Activated T-cell treated with anti-CD3 and anti-CD28 coated beads for 1 hour (primary cell): ENCODE measurements at places on chromosomes 12 and 14.

- no peak for DNase-seq
Observed at GRCh38 chr12:46456356-46457334, 84.1 kb upstream of the SLC38A2 start.

DNA sequence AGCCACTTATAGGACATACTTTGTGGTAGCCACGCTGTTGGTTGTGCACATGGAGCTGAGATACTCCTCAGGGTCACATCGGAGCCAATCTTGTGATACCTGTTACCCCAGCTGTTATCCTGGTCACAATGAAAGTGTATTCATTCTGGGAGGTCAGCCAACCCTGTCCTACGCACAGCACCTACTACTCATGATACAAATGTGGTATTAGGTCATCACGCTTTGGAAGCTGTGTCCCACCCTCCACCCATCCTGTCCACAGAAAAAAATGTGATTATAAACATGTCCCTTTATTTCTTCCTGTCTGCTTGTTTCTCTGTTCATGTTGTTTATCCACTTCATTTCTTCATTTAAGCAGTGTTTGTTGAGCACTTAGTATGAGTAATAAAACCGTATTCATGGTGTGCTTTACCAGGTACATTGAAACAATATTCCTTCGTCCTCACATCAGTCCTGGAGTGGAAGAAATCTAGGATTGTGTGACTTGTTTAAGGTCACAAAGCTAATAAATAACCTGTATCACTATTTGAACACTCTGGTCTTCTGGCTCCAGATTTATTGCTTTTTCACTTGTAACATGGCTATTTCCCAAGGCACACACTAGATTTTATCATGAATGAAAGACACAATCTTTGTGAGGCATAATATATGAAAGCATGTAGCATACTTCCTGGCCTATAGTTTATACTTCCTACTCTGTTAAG lies 73.1 kb downstream of the DERA start:
- no peak for DNase-seq

- no peak for DNase-seq
Observed at GRCh38 chr12:64186789-64187188, 35.3 kb downstream of the KICS2 start.

DNA sequence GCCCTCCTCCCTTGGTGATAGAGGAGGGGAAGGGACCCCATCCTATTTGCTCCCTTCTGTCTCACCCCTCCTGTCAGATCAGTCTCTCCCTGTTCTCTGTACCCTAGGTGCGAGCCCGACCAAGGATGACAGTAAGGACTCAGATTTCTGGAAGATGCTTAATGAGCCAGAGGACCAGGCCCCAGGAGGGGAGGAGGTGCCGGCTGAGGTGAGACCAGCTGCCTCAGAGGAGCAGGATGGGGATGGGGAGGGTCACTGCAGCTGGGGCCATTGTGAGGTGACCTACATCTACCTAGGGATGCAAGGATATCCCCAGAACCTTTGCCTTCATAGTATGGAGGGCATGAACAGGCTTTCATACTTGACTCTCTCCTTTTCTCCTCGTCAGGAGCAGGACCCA lies 22.2 kb downstream of the AGAP2 start:
- no peak for DNase-seq

DNA sequence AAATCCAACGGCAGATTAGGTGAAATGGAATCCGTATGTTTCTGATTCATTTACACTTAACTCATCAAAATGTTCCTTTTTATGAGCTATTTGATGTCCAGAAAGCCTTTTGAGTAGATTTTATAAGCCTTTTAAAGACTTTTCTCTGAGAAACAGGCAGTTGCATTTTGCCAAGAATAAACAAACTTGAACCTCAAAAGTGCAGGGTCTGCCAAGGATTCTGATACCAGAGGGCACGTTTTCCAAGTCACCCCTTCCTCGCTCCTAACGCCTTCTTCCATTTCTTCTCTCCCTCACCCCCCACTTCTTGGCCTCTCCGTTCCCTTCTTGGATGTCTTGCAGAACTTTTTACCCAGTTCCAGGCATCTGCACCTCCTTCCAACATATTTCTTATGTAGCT lies 200.6 kb upstream of the TBX3 start:
- no peak for DNase-seq

DNA sequence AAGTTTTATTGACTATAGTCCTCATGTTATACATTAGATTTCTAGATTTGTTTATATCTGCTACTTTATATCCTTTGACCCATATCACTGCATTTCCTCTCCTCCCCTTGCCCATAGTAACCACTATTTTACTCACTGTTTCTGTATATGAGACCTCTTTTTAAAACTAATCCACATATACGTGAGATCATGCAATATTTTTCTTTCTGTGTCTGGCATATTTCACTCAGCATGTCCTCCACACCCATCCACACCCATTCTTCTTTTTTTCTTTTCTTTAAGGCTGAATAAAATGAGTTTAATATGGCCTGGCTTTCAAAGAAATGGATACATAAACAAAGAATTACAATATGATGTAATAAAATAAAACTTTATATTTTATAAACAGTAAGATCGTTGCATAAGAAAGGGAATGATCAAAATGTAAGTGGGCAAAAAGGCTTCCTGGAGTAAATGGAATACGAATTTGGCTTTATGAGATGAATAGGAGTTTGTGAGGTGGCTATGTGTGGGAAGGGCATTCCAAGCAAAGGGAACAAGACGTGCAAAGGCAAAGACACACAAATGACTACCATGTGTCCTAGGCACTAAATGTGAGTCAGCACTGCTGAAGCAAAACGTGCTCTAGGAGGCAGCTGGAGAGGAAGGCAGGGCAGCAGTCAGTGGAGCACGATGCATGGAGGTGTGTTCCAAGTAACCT lies 53.2 kb upstream of the HIF1A start:
- no peak for DNase-seq

- DNase-seq, result no peak
Observed at GRCh38 chr12:87368259-87368658, 660.9 kb downstream of the C12orf50 start.

GRCh38 chr12:21697904-21698630 lies 40.4 kb upstream of the LDHB start:
- no peak for DNase-seq

GRCh38 chr14:31253746-31254471 lies 46.3 kb upstream of the HECTD1 start:
- DNase-seq, result no peak

DNA sequence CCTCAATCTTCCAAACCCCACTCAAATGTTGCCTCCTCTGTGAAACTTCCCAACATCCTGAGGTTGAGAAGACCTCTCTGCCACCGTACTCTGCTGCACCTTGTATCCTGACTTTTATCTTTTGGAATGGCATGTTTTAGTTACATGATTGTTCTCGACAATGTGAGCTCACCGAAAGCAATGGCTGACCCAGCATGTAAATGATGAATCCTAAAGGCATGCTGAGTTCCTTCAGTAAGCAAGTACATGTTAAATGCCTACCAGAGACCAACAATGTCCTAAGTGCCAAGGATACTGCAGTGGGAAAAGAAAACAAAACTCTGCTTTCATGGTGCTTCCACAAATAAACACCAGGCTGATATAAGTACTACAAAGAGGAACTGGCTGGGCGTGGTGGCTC lies 13.7 kb downstream of the PPP1R13B start:
- no peak for DNase-seq

DNA sequence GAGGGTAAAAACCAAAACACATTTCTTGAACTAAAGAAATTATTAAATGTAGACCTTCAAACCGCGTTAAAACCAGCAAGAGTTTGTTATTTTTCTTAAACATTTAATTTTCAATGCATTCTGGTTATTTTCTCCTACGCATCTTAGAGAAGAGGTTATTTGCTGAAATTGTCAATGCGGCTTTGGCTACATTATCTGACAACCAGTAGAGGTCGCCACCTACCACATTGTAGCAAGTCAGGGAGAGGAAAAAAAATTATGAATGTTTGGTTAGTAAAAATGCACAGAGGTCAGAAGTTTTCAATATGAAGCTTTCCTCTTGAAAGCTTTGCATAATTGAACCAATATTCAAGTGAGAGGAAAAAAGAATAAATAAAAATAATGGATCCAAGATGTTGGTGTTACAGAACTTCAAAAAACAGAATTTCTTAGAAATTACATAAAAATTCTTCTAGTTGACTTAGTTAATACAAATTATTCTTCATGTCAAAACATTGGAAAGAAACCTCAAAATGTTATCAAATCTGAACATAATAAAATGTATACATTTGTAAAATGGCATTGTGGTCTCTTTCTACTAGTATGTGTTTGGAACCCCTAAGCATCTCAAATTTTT lies 159.4 kb upstream of the TMTC2 start:
- no peak for DNase-seq

DNA sequence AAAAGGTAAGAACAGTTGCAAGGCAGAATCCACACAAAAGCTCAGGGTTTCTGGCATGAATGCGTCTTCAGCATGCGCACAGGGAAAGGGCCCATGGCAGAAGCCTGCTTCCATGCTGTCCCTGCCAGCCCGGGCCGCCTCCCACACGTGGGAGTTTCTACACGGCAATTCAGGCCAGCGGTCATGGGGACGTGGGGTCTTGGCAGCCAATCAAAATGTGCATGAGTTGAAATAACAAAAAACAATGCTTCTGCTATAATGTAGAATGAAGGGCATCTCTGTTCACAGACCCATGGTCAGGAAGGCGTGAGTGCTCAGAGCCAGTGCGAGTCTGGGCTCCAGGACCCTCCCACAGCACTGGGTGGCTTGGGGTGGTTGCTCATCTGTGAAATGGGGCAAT lies 28.6 kb downstream of the AMN start:
- DNase-seq, result no peak

- DNase-seq, result no peak
Observed at GRCh38 chr12:122687086-122687485, 16.1 kb downstream of the HCAR2 start.

DNA sequence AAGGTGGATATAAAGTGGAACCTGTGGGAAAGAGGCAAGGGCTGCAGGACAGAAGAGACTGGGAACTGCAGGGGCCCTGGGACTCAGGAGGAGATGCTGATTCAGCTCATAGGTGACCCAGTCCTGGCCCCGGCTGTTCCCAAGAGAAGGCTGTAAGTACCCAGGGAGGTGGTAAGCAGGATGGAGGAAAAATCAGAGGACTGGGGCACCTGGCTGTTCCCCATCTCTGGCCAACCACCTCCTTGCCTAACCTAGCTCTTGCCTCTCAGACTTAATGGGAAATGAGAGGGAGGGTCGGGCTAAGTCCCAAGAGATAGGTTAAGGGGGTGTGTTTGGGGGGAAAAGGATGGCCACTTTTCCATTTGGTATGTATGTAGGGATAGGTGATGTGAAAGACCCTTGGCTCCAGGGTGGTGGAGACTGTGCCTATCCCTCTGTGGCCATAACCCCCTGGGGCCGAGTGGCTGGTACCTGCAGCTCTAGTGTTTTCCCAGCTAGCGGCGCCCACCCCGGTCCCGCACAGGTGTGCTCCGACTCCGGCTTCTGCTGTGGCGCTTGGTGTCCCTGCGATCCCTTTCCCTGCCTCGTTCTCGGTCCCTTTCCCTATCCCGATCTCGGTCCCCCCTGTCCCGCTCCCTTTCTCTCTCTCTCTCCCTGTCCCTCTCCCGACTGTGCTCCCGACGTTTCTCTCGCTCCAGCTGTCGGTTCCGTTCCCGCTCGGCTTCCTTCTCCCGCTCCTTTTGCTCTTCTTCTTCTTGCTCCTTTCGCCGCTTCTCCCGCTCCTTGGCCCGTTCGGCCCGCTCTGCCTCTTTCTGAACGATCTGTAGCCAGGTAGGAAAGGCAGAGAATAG lies 1.6 kb upstream of the CDH24 start:
- no peak for DNase-seq

DNA sequence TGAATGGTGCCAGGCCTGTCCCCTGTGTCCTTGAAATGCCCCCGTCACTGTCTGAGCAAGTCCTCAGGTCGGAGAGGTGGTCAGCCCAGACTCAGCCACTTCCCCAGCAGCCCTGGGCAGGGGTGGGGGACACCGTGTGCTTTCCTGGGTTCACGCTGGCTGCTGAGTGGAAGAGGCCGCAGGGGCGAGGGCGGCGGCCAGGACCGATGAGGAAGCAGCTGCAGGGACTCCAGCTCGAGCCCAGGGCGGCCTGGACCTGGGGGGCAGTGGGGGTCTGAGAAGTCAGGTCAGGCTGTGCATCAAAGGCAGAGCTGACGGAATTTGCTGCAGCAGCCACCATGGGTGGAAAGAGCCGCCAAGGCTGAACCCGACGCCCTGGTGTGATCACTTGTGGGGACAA lies 28.4 kb downstream of the NOC4L start:
- DNase-seq, result no peak

GRCh38 chr14:102074415-102074964 lies 12.4 kb downstream of the HSP90AA1 start:
- DNase-seq, result no peak

DNA sequence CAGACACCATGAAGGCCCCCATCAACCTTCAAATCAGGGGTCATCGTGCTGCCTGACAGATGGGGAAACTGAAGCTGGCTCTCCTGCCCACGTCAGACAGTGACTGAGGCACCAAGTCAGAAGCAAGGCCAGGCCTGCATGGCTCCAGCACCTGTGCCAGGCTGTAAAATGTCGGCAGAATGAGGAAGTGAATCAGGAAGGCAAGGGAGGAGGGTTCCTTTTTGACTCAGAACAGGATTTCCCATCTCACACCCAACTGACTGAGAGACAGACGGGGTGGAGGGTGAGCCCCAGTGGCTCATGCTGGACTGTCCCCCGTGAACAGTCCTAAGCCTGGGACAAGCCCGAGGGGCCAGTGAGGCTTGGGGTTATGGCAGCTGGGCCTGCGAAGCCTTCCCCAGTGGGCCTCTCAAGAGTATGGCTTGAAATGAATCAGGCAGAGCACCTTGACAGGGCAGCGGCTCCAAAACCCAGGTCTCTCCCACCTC lies 20.9 kb downstream of the SYNE3 start:
- no peak for DNase-seq

DNA sequence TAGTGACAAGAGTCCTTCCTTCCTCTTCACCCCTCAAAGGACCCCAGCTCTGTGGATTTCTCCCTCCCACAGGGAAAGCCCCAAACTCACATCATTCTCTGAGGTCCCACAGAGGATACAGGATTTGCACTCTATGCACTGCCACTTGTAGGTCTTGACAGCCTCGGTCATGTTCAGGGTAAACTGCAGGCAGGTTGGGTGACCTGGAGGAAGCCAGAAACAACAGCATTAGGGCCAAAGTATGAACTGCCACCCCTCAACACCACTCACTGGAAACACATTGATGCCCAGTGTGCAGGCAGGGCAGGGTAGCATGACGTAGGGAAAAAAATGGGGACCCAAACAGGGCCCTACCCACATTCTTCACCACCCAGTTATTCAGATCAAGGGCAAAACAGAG lies 264.4 kb downstream of the DPF3 start:
- DNase-seq, result no peak

DNA sequence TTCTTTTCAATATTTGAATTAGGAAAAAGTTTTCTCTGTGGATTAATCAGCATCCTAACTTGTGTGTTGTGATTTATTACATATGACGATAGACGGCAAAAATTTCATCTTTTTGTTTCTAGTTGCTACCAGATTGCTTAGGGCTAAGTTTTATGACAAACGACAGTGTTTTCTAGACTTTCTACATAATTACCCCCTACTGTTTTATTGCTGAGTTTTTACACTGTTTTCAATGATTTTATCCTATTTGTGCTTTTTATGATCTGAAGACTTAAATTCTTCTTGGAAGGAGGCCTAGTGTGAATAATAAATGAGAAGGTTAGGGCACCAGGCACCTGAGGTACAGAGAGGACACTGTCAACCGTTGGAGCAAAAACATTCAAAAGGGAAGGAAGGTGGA lies 88.1 kb downstream of the TXNDC16 start:
- no peak for DNase-seq

- no peak for DNase-seq
Observed at GRCh38 chr12:96343347-96343954, 56.8 kb downstream of the CDK17 start.

- no peak for DNase-seq
Observed at GRCh38 chr14:92719421-92719820, 29.0 kb downstream of the LGMN start.

GRCh38 chr12:111754671-111755070 lies 12.1 kb upstream of the ALDH2 start:
- no peak for DNase-seq
